ENCODE measurements at places on chromosomes 3 and 15.
A peak's percentile ranks its signal among the peaks of the same experiment; 100 is the strongest.

GRCh38 chr3:135078283-135078682 lies 283.2 kb downstream of the EPHB1 start:
- no peak for DNase-seq

- DNase-seq, result no peak
Measured at GRCh38 chr3:36493051-36493450, 112.7 kb downstream of the STAC start.

GRCh38 chr3:39065197-39065596 lies 13.4 kb downstream of the WDR48 start:
- peak; percentile 60 for DNase-seq

GRCh38 chr3:81452418-81452817 lies 309.0 kb downstream of the GBE1 start:
- no peak for DNase-seq

GRCh38 chr3:107117156-107117555 lies 260.1 kb upstream of the CCDC54 start:
- DNase-seq, result no peak

DNA sequence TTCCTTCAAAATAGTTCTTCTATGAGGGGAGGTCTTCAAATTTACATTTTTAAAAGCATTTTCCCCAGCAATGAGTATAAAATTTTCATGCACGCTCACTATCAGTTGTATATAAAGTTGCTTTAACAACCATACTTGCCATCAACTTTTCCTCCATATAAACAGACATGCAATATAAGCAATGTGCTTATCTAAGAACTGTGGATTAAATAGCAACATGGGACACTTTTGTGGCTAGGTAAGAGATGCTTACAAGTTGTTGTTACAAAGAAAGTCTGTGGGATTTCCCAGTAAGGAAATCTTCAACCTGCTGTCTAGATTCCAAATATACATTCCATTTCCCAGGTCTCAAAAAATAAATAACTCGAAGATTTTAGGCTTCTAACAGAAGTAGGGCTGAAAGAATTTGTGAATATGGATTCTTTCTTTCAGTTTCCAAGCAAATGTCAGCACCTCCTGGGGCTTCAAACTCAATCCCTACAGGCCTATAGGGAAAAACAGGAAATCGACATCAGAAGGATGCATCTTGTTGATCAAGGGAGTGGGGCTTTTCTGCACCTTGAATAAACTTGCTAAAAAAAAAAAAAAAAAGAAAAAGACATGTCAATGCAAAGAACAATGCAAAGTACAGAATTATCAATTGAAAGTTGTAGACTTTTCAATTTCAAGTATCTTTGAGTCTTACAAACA lies 16.1 kb downstream of the TNIK start:
- no peak for DNase-seq

DNA sequence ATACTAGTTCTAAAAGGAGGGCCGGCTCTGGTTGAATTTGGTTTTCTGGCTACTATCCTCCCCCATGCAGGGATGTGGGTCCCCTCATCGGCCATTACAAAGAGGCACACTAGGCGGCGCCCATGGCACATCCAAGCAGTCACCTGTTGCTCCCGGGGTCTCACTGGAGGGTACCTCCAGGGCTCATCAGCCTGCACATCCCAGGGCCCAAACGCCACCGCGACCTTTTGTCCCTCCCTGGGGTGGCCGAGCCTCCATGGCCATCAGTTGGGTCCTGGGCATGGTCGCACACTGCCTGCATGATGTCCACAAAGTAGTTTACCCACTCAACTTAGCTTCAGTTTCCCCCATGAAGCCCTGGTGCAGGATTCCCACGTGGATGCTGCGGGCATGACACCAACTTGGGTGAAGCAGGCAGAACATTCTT lies 28.3 kb downstream of the IDH3A start:
- DNase-seq, result no peak

- no peak for DNase-seq
Measured at GRCh38 chr15:74200871-74201419, 1.6 kb downstream of the STRA6 start.

GRCh38 chr3:196165850-196166249 lies 45.4 kb downstream of the ZDHHC19 start:
- no peak for DNase-seq

- no peak for DNase-seq
Measured at GRCh38 chr15:37028625-37029296, 71.6 kb downstream of the MEIS2 start.

DNA sequence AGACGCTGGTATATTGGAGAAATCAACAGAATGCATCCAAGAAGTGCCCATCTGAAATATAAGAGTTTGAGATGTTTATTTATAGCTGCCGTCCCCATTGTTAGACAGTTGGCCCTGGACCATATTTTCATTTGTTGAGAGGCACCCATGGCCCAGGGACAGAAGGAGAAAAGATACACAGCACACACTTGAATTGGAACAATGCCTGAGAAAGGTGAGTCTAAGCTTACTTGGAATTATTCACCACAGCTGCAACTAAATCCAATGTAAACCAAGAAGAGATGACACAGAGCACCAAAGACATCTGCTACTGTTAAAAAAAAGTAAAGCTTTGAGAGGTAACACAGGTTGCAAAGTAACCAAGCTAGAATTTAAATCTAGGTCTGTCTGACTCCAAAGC lies 525.5 kb upstream of the NAALADL2 start:
- no peak for DNase-seq

- no peak for DNase-seq
Measured at GRCh38 chr3:127124120-127124519, 68.8 kb upstream of the PRR23E start.

DNA sequence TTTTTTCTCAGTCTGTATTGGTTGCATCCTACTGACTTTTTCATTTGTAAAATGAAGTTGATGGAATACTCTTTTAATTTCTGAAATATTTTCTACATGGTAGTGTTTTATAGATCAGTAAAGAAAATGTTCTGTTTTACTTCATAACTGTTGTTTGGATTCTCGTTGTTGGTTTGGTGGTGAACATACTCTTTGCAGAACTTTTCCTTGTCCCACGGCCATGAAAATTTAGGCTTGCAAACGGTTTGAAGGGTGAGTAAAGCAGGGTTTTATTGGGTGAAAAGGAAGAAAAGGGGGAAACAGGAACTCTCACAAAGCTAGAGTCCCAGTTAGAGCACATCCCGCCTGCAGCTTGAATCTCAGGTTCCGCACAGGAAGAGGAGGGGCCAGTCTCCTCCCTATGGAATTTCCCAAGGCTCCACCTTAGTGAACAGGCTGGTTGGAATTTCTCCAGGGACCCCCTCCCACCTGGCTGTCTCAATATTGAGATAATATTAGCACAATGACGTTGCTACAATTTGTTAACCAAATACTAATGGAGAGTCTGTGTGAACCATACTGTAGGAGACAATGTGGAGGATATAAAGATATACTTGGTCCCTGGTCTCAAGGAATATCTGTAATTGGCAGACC lies 5.6 kb downstream of the PDCD6IP start:
- no peak for DNase-seq

DNA sequence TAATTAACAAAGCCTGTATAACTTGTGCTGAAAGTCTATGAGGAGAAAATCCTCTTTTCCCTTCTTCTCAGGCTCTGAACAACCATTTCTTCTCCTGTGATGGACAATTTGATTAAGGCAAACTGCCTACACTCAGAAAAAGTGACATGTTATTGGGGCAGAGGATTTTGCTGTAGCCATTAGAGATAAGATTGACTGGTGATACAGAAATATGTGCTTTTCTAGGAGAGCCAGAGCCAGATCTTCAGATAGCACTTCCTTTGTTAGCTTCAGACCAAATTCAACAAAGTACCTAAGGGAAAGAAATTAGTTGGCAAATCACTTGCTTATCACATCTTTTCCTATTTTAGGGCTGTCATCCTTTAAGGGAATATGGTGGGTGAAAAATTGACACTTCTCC lies 259.9 kb downstream of the ARPP21 start:
- no peak for DNase-seq

DNA sequence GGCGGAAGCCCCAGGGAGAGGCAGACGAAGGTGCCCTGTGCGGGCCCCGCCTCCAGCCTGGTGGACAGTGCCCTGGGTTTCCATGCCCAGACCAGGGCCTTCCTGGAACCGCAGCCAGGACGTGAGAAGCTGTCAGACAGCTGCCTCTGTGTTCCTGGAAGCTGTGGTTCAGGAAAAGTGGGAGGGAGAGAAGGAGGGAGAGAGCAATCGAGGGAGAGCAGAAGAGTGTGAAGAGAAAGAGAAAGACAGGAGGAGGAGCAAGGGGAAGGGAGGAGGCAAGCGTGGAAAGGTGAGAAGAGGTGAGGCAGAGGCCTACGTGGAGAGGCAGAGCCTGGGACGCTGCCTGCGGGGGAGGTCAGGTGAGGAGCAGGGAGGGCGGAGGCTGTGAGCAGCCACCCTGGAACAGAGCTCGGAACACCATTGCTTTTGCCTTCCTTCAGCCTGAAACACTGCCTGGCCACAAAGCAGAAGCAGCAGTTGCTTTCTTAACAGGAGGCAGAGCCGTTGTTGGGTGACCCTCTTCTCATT lies 18.6 kb downstream of the ZDHHC19 start:
- no peak for DNase-seq

DNA sequence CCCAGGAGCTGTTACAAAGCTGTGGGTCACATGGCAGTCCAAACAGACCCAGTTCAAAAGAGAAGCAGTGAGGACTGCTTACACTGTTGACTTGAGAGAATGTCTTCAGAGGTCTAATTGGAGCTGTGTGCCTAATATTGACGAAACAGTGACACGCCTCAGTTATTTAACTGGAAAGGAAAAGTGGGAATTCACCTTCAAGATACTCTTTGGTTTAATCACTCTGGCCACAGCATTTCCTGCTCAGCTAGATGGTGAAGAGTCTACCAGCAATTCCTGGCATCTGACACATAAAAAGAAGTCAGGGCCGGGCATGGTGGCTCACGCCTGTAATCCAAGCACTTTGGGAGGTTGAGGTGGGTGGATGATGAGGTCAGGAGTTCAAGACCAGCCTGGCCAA lies 326.4 kb downstream of the SV2B start:
- no peak for DNase-seq

- DNase-seq, result no peak
Measured at GRCh38 chr3:31247850-31248562, 284.7 kb upstream of the STT3B start.

DNA sequence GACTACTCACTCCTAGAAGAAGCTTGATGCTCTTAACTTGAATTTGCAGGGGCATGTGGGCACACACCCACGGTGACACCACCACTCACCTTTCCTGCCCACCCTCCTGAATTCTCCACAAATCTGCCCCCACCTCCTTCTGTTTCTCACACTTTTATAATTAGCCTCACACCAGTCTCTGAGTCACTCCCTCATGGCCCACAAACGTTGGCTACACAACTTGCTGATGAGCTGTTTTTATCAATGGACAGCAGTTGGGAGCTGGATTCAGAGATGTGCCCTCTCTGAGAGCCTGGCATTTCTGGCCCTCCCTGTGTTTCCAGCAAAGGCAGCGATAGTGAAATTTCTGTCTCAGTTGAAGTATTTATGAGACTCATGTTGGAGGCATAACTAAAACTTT lies 1.3 kb downstream of the COLQ start:
- DNase-seq, result no peak

- DNase-seq, result no peak
Measured at GRCh38 chr3:184360929-184361531, 375 bp downstream of the CLCN2 start.

DNA sequence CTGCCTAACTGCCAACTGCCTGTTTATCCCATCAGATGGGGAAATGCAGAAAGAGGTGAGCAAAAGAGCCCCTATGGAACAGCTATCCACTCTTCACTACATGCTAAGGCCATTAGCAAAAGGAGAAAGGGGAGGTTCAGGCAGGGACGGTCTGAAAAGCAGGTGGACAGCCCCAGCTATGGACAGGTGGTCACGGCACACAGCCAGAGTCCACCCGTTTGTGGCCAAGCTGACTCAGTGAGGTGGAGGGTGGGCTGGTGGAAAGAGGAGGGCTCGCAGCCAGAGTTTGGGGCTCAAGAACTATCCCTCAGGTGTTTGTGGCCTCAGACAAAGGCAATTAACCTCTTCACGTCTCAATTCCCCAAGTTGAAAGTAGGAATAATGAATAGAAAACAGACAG lies 148.9 kb upstream of the UBE2E1 start:
- DNase-seq, result no peak

DNA sequence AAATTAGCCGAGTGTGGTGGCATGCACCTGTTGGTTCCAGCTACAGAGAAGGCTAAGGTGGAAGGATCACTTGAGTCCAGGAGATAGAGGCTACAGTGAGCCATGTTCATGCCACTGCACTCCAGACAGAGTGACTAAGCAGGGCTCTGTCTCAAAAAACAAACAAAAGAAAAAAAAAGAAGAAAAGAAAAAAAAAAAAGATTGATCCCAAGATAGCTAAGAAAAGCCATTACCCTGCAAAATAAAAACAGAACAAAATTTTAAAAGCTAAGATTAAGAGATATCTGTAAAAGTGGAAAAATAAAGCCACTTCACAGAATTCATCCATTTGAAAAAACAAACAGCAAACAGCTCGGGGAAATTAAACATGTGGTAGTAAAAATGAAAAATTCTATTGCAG lies 23.8 kb downstream of the LRRC2 start:
- no peak for DNase-seq

DNA sequence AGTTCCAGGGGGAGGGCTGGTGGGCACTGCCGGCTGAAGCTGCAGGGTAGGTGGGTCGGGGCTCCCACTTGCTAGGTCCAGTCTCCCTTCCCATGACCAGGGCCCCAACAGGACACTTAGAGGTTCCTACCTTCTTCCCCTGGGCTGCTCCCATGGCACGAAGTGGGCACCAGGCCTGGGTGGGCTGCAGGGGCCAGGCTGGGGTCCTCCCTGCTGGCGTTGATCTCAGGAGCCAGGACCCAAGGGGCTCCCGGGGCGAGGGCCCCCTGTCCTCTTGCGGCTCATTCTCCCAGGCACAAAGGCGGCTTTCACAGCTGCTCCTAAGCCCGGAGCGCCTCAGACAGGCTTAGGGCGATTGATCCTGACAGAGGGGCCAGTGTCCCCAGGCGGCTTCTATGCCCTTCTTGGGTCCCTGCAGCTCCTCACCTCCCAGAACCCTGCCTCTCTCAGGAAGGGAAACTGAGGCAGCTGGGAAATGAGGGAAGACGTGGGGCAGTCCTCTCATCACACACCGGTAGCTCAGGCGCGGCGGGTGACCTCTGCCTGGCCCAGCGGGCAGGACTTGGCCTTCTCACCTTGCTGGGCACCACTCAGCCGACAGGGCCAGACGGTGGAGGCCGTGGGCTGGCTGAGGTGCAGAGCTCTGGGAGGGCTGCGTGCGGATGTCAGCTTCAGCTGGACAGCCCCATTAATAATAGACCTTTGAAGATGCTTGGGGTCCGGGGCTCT lies 39.6 kb downstream of the FAM3D start:
- DNase-seq, result no peak

GRCh38 chr3:172258624-172259023 lies 189.6 kb downstream of the GHSR start:
- DNase-seq, result no peak

DNA sequence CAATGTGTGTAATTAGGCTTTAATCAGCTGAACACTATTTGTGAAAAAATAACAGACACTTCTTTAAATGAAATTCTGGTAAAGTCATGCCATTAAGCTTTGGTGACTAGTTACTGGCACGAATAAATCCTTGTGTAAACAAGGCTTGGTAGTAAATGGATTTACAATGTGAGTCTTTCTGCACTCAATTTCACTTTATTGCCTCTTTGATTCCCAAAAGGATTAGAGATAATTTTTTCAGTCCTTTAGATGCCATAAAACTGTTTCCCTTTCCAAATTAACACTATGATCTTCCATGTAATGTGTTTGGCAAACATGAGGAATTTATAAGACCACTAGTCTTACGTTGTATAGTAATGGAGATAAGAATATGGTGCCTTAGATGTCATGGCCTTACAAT lies 339.5 kb upstream of the DNAJC19 start:
- DNase-seq, result no peak

- no peak for DNase-seq
Measured at GRCh38 chr15:90595763-90596155, 66.0 kb downstream of the CRTC3 start.
